ENCODE measurements at places on chromosomes 4 and X.

DNA sequence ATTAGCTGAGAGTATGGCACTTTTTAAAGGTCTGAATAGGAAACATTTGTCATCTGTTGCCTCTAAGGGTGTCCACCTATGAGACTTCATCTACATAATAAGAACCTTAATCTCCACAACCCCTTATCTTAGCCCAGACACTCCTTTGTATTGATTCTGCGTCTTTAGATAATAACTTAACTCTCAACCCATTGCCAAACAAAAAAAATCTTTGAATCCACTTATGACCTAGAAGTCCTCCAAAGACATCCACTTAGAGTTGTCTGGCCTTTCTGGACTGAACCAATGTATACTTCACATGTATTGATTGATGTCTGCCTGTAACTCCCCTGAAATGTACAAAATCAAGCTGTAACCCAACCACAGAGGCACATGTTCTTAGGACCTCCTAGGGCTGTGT is 66.0 kb upstream of the CHRNA9 start:
- no peak for DNase-seq

DNA sequence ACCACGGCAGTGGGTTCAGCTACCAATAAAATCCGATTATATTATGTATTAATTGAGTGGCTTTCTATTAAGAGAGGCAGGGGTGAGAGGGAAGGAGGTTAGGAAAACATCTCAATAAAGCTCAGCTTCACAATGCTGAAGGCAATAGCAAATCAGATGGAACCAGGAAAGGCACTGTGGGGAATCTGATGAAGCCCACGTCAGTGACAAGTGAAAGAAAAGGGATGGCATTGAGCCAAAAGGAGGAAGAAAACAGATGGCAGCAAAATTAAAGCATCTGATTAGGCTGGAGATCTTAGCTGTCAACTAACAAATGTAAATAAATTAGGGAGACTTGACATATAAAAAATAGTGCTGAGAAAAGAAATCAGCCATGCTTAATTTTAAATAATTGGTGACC is 180.9 kb downstream of the RASL11B start:
- DNase-seq = no peak

DNA sequence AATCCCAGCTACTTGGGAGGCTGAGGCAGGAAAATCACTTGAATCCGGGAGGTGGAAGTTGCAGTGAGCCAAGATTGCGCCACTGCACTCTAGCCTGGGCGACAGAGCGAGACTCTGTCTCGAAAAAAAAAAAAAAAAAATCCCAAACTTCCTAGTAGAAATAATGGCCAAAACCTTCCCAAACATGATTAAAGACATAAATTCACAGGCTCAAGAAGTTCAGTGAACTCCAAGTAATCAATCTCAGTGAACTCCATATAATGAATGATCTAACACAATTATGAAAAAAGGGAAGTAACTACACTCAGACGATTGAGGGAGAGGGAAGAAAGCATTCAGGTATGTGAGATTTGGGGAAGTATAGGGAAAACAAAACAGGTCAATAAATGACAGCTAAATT is 6.5 kb downstream of the FUNDC1 start:
- DNase-seq = no peak

DNA sequence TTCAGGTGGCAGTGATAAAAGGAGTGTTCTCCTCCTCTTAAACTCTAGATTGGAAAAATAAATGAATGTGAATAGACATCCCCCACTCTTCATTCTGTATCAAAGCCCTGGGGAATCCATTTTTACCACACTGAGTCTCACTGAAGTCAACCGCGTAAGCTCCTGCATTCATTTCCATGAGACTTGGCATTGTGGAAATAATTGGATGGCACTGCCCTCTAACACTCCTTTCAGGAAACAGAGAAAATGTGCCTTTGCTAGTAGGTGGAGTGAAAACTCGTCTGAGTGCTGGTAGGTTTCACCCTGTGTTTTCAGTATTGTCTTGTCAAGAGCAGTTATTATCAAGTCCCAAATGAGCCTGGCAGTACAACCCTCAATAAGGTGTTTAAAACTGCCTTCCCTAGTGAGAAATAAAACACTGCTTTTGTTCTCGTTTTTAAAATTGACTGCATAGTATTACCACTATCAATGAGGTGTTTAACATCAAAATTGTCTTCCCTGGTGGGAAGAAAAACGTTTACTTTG is 9.7 kb upstream of the CDKN2AIP start:
- no peak for DNase-seq

GRCh38 chr4:164768516-164768915 is 14.6 kb downstream of the SMIM31 start:
- DNase-seq = no peak

GRCh38 chrX:123121241-123121640 is 62.8 kb upstream of the GRIA3 start:
- no peak for DNase-seq

GRCh38 chrX:149079805-149080406 is 425.2 kb downstream of the IDS start:
- DNase-seq = no peak

DNA sequence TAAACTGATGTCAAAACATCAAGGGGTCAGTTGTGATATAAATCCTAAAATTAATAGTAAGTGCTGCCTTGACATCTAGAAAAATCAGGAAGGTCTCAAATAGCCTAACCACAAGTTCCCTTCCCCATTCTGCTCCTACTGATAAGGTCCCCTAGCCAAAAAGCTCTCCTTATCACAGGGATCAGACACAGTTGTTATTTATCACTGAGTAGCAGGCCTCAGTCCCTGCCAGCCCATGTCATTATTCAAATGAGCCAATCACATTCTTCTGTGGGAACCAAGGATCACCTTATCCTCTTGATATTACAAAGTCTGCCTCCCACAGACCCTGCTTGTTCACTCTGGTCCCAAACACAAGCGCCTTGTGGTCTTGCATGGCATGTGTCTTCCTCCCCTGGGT is 23.3 kb upstream of the TMEM255A start:
- no peak for DNase-seq

DNA sequence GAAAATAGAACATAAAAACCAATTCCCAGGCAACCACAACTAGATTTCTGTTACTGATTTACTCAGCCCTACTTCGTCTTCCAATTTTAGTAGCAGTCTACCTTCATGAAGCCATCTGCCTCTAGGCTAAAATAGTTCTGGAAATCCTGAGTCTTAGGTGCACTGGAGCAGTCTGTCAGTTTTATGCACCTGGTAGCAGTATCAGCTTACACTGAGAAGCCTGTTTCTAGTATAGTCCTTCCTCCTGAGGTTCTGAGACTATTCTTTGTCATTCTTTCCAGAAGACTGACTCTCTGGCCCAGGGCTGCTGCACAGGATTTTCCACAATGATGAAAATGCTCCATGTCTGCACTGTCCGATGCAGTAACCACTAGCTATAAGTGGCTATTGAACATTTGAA is 16.9 kb upstream of the HPRT1 start:
- DNase-seq = no peak

- DNase-seq = no peak
Observed at GRCh38 chr4:176824645-176825366, 32.1 kb upstream of the VEGFC start.

DNA sequence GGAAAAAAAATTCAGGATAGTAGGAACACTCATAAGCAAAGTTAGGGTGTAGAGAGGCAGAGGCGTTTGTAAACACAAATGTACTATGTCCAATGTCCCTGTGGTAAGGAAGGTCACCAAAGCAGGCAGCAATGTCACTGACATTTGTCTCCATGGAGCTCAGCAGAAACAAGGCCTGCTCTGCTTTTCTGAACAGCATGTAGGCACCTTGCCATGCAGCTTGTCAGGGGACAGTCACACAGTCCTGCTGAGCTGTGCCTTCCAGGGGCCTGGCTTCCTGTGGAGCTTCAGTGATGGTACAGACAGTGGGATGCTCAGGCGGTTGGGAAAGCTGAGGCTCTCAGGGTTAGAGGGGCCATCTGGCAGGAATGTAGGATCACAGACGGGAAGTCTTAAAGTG is 74.5 kb upstream of the HS3ST1 start:
- DNase-seq = no peak

GRCh38 chr4:98556451-98556850 is 102.0 kb downstream of the TSPAN5 start:
- DNase-seq = no peak

GRCh38 chr4:142940425-142941330 is 94.6 kb upstream of the INPP4B start:
- peak; percentile 89 for DNase-seq
